ENCODE measurements at places on chromosomes 7 and 10.

DNA sequence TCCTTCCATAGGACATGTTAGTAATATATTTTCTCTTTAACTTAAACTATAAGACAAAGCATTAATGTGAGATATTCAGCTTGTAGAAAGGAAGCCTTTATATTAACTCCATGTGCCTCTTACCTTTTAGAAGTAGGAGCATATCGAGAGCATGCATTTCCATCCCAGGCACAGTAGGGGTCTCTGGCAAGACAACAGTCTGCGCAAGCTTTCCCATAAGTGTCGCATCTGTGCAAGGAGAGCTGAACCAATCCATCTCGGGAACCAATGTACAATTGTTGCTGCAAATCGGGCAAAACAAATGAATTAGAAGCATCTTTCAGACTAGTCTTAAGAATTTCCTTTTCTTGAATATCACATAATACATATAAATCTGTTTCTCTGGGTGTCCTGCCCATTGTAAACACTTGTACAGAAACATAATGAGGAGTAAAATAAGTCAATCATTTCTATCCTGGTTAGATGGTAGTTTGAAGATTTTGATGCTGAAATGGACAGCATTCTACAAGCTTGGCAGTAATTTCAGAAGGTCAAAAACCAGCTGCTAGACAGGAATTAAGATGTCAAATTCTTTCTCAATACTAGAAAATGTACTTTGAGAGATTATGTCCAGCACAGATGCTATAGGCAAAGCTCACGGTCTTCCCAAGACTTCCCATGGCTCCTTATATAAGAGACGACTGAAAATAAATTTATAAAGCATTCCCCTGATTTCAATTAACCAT lies 171.8 kb downstream of the SEMA3D start:
- H3K27me3 ChIP-seq, result no peaks in the 10 kb centered on the region
- no peak overlapping the region for H3K27ac ChIP-seq
- H3K4me1 ChIP-seq, result no peaks in the 10 kb centered on the region
- H3K36me3 ChIP-seq, result no peaks in the 10 kb centered on the region
- no peak for DNase-seq
- H3K4me3 ChIP-seq, result no peak overlapping the region

- H3K36me3 ChIP-seq, result no peaks in the 10 kb centered on the region
- no peak overlapping the region for H3K27ac ChIP-seq
- H3K27me3 ChIP-seq, result no peaks in the 10 kb centered on the region
- no peak for DNase-seq
- H3K4me1 ChIP-seq, result no peaks in the 10 kb centered on the region
Measured at GRCh38 chr7:12888717-12889116, 201.3 kb downstream of the ARL4A start.

DNA sequence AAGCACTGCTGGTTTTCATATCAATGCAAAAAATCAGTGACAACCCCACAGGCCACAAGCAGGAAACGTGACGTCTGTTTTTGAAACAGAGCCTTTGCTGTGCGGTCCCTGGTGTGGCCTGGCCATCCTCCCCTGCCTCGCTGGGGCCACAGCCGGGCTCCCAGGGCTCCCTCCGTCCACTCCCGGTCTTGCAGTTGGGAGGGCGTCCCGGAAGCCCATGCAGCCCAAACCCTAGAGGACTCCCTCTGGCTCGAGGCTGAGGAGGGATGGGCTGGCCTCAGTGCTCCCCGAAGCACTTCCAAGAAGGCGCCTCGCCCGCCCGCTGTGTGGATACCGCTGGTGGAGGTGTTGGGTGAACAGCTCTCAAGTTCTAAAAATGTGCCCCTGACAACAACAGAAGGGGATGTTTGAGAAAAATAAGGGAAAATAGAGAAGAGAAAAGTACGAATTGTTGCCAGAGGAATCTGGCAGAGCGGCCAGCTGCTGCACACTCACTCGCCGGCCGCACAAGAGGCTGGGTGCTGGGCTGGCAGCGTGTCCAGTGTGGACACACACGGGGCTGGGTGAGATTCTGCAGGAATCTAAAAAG lies 73.5 kb downstream of the ZRANB1 start:
- no peak for DNase-seq
- H3K4me1 ChIP-seq, result no peaks in the 10 kb centered on the region
- no peaks in the 10 kb centered on the region for H3K36me3 ChIP-seq
- no peaks in the 10 kb centered on the region for H3K27me3 ChIP-seq
- H3K4me3 ChIP-seq, result no peak overlapping the region
- no peak overlapping the region for H3K27ac ChIP-seq

- H3K4me1 ChIP-seq, result no peaks in the 10 kb centered on the region
- DNase-seq, result no peak
- no peaks in the 10 kb centered on the region for H3K36me3 ChIP-seq
- no peak overlapping the region for H3K27ac ChIP-seq
- H3K27me3 ChIP-seq, result no peaks in the 10 kb centered on the region
Measured at GRCh38 chr10:51302316-51302715, 228.0 kb downstream of the PRKG1 start.

DNA sequence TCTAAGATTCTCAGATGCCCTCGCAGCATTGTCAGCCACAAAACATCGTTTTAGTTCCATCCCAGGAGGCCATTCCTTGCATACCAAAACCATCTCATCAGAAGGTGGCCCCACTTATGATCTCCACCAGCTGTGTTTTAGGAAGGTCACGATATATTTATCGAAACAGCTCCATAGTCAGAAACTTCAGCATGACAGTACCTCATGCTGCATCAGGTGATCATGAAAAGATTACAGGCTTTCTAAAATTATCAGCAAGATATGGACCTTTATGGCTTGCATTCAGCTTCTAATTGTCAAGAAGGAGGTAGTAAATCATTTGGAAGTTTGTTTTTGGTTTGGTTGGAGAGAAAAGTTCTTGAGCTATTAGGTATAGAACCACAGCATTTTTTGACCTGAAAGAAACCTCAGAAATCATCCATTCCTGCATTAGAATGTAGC lies 20.0 kb downstream of the JAZF1 start:
- no peaks in the 10 kb centered on the region for H3K27me3 ChIP-seq
- no peak for DNase-seq
- H3K36me3 ChIP-seq, result no peaks in the 10 kb centered on the region
- no peak overlapping the region for H3K4me3 ChIP-seq
- no peak overlapping the region for H3K27ac ChIP-seq

GRCh38 chr10:92267343-92267742 lies 23.5 kb downstream of the CPEB3 start:
- DNase-seq, result no peak
- H3K4me3 ChIP-seq, result no peak overlapping the region
- H3K36me3 ChIP-seq, result no peaks in the 10 kb centered on the region
- H3K27me3 ChIP-seq, result no peaks in the 10 kb centered on the region
- H3K27ac ChIP-seq, result no peak overlapping the region
- no peaks in the 10 kb centered on the region for H3K4me1 ChIP-seq

GRCh38 chr10:24382596-24382978 lies 173.6 kb downstream of the KIAA1217 start:
- no peaks in the 10 kb centered on the region for H3K36me3 ChIP-seq
- no peaks in the 10 kb centered on the region for H3K4me1 ChIP-seq
- no peak for DNase-seq
- H3K27me3 ChIP-seq, result no peaks in the 10 kb centered on the region
- H3K4me3 ChIP-seq, result no peak overlapping the region

DNA sequence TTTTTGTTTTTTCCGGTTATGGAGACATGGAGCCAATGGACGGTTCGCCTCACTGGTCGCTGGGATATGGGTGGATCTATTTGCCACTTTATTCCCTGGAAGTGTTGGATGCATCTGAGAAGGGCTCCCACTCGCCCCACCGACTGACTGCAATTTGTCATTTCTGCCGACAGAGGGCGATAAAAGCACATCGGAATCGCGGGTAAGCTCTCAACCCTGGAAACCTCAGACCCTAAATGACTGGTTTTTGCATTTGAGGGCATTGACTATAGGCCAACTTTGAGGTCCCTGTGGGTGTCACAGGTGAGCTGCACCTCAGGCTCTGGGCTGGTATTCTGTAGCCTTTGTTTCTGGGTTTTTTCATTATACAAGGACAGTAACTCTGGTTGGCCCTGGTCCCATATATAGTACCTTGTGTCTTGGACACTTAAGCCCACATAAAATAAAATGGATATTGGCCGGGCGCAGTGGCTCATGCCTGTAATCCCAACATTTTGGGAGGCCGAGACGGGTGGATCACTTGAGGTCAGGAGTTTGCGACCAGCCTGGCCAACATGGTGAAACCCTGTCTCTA lies 11.9 kb upstream of the OPALIN start:
- no peaks in the 10 kb centered on the region for H3K27me3 ChIP-seq
- H3K36me3 ChIP-seq, result no peaks in the 10 kb centered on the region
- no peak overlapping the region for H3K27ac ChIP-seq
- peak; percentile 18 for DNase-seq

GRCh38 chr10:106214243-106214642 lies 950.3 kb downstream of the SORCS1 start:
- no peak for DNase-seq
- H3K27me3 ChIP-seq, result no peaks in the 10 kb centered on the region
- no peaks in the 10 kb centered on the region for H3K4me1 ChIP-seq
- H3K27ac ChIP-seq, result no peak overlapping the region
- no peaks in the 10 kb centered on the region for H3K36me3 ChIP-seq
- no peak overlapping the region for H3K4me3 ChIP-seq

DNA sequence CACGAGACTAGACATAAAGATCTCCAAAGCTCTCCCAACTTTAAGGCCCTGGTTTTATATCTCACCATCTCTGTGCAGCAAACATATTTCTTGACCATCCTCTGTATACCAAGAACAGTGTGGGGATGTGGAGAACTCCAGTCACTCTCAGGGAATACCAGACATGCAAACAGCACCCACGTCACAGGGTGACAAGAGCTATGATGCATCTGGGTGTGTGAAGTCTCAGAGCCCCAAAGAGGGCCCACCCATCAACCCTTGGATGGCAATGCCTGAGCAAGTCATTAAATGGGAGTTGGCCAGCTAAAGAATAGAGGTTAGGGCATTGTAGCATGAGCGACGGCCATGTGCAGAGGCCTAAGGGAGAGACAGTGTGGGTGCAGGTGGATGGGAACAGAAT lies 373.5 kb upstream of the BMPER start:
- DNase-seq, result no peak
- no peaks in the 10 kb centered on the region for H3K27me3 ChIP-seq
- no peak overlapping the region for H3K27ac ChIP-seq
- no peaks in the 10 kb centered on the region for H3K4me1 ChIP-seq
- no peak overlapping the region for H3K4me3 ChIP-seq
- no peaks in the 10 kb centered on the region for H3K36me3 ChIP-seq

DNA sequence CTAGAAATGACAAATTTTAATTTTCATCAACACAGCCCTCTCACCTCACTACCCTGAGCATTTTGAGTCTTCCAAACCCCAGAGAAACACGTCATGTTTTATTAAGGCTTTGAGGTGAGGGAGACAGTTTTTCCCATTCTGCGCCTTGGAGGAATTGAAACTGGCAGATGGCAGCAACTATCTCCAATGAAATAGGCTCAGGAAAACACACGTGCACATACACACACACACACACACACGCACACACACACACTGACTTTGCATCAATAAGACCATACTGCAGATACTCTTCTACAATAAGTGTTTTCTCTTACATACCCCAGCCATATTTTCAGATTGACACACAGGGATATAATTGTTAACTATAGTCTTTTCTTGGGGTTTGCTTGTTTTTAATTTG lies 3.2 kb upstream of the SFTPA2 start:
- H3K27ac ChIP-seq, result no peak overlapping the region
- H3K4me1 ChIP-seq, result peaks cover 2% of the 10 kb centered on the region
- no peaks in the 10 kb centered on the region for H3K36me3 ChIP-seq
- H3K4me3 ChIP-seq, result no peak overlapping the region
- peaks cover 4% of the 10 kb centered on the region for H3K27me3 ChIP-seq
- no peak for DNase-seq

DNA sequence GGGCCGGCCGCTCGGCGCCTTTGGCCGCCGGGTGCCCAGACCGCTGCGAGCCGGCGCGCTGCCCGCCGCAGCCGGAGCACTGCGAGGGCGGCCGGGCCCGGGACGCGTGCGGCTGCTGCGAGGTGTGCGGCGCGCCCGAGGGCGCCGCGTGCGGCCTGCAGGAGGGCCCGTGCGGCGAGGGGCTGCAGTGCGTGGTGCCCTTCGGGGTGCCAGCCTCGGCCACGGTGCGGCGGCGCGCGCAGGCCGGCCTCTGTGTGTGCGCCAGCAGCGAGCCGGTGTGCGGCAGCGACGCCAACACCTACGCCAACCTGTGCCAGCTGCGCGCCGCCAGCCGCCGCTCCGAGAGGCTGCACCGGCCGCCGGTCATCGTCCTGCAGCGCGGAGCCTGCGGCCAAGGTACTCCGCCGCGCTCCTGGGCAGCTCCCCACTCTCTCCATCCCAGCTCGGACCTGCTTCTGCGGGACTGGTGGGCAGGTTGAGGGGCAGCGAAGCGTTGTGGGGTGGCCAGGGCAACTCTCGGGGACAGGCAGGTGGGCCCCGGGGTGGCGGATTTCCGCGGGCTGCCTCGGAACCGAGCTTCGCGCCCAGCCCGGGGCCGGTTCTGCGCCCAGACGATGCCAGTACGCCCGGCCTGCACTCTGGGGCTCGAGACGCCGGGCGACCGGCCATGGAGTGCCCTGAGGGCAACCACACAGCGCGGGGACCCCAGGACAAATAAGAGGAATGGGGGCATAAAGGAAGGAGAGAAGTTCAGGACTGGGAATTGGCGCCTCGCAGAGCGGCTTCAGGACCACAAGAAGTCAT lies 578 bp downstream of the HTRA1 start:
- no peak overlapping the region for H3K27ac ChIP-seq
- peaks cover 46% of the 10 kb centered on the region for H3K27me3 ChIP-seq
- no peak for DNase-seq
- peak overlapping the region; percentile 64 for H3K4me3 ChIP-seq

- H3K36me3 ChIP-seq, result no peaks in the 10 kb centered on the region
- H3K4me3 ChIP-seq, result peak overlapping the region; percentile 81
- peaks cover 37% of the 10 kb centered on the region for H3K4me1 ChIP-seq
- H3K27ac ChIP-seq, result no peak overlapping the region
- peaks cover 51% of the 10 kb centered on the region for H3K27me3 ChIP-seq
Measured at GRCh38 chr10:21494191-21495001, 31.1 kb downstream of the SKIDA1 start.

GRCh38 chr7:39313974-39314373 lies 252.2 kb upstream of the YAE1 start:
- H3K4me1 ChIP-seq, result no peaks in the 10 kb centered on the region
- no peak overlapping the region for H3K27ac ChIP-seq
- no peak overlapping the region for H3K4me3 ChIP-seq

DNA sequence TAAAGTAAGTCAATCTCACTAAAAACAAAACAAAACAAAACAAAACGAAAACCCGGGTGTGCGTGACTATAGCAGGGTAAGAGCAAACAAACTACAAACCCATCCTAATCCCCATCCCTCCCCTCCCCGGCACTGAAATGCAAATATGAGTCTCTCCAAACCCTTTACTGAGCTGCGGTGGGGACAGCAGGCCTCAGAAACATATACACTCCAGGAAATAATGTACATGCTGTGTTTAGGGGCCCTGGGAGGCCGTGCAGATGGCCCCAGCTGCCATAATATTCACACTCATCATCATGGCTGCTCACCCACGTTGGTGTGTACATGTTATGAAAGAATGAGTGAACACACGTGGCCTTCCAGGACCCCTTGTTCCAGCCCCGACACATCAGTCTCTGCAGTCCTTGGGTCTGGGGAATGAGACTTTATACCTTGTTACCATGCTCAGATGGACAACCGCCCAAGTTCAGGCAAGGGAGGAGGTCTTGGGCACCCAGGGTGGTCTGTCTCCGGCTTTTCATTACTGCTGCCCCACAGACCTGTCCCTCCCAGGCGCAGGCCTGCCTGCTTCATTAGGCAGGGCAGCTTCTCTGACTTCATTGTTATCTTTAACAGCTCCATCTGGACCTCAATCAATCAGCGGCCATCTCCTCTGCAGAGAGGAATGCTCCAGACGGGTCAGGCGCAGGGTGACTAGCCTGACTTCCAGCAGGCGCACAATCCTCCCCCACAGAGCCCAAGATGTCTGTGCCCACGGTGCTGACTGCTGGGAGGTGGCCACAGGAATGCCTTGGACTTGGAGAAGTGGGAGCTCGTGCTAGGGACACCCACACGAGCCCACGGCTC lies 20.6 kb downstream of the HSPA12A start:
- H3K4me1 ChIP-seq, result peaks cover 29% of the 10 kb centered on the region
- H3K27ac ChIP-seq, result no peak overlapping the region
- peaks cover 29% of the 10 kb centered on the region for H3K27me3 ChIP-seq
- no peak overlapping the region for H3K4me3 ChIP-seq
